ENCODE measurements at places on chromosomes 7 and 10.

DNA sequence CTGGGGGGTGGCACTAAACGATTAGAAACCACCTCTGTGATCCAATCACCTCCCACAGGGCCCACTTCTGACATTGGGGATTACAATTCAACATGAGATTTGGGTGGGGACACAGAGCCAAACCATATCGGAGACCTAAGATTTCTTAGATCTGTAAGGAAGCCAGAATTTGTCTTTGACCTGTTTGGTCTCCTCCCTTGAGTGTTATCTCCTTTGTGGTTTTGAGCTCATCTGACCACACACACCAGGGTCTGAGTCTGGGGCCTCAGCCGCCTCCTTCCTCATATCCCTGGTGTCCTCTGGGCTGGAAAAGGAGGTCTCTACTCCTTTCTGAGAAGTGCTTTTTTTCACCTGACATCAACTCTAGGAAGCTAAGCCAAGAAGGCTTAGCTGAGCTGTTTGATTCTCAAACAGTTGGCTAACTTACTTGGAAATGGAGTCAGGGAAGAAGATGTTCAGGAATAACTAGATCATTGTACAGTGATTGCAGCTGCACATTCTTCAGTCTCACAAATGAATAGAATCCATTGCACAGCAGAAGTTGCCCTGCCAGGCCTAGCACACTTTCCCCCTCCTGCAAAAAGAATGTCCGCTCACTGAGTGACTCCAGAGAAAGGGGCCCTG lies 167.4 kb downstream of the ARHGAP21 start:
- no peak for DNase-seq

GRCh38 chr7:7486362-7486761 lies 49.3 kb downstream of the COL28A1 start:
- no peak for DNase-seq

DNA sequence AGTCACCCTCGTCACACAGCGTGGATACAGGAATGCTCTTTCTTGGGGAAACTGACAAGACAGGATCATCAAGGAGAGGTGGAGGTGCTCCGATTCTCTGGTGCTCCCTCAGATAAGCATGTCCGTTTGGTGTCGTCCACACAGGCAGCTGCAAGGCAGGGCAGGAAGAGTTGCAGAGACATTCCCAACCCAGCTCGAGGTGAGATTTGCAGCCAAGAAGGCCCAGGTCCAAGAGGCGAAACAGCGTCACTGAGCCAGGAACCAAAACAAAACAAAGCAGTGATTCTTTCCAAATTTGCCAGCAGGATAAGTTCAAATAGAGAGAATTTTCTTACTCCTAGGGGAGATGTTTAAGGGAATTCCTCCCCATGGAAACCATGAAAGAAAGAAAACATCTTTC lies 386.5 kb upstream of the PFKP start:
- DNase-seq = no peak

- no peak for DNase-seq
Measured at GRCh38 chr7:93944673-93945072, 23.1 kb downstream of the GNG11 start.

GRCh38 chr10:77230194-77230593 lies 407.4 kb downstream of the KCNMA1 start:
- no peak for DNase-seq

DNA sequence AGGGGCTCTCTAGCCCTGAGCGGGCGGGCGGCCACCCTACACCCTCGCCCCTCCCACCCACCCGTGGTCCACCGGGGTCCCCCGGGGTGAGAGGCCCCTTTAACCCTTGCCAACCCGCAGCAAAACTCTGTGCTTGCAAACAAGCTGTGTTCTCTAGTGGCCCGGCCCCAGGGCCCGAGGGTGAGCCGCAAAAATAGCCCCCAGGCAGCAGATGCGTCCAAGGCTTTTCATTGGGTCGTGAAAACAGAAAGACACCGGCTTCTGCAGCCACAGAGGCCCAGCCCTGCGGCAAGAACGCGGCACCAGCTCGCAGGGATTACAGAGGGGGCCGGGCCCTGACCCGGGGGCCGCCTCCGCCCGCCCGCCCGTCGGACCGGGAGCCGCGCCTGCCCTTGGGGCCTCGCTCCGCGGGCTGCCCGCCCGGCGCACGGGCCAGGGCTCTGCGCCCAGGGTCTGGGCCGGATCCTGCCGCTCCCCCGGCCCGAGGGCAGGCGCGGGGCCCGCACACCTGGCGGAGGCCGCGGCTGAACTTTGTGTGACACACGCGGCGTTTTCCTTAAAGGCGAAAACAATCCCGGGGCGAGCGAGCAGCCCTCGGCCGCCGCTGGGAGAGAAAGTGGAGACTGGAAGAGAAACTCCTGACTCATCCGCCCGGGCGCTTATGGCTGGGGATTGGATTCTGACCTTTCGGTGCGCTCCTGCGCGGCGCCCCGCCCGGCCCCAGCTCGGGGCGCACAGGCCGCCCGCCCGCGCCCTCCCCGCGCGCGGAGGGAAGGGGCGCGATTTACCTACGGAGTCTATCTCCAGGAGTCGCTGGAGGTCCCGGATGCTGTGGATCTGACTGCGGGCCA lies 2.8 kb downstream of the PDGFA start:
- no peak for DNase-seq

DNA sequence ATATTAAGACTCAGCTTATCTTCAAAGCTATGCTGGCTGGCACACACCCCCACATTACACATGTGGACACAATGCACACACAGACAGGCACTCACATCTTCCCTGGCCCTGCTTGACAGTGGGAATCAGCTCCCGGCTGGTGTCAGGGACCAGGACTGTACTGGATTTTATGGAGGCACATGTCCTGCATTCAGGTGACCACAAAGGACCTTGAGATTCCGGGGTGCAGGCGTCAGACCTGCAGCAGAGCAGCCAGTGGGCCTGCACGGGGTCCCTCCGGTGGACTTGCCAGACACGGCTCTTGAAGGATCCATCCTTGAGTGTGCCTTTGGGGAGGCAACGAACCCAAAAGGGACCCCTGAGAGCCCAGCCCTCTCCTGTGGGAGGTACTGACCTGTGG lies 1.9 kb downstream of the CNPY1 start:
- DNase-seq = no peak

DNA sequence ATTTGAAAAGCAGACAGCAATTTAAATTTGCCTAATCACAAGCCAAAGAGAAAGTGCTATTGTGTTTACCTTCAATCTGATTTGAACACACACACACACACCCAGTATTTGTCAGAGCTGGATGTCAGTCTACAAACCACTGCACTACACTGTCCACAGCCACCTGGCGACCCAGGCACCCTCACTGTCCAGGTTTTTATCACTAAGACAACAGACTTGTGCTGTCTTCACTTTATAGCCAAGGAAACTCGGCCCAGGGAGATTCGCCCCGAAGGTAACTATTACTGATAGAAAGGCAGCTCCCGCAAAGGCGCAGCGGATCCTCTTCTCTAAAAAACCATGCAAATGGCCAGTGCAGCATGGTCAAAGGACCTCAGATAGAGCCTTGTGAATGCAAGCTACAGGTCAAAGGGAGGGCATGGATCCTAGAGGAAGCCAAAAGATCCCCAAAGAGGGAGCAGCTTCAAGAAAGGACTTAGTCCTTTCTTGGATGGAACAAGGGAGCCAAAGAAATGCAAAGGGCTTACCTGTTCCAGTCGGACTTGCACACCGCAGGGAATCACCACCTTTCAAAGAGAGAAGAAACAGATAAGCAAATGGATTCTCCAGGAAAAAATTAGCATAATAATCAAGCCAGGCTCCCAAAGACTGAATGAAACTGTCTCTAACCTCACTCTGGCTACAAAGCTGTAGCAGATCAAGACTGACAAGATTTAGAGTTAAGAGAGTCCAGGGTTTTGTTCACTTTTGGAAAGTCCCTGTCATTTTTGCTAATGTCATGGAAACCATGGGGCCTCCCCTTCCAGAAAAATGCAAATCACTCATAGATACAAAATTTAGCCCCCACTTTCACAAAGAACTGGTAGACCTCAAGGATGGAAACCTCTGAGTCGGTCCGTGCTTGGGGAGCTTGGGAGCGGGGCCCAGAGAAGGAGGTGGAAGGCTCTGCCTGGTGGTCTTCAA lies 101.1 kb downstream of the TNS3 start:
- DNase-seq = no peak

DNA sequence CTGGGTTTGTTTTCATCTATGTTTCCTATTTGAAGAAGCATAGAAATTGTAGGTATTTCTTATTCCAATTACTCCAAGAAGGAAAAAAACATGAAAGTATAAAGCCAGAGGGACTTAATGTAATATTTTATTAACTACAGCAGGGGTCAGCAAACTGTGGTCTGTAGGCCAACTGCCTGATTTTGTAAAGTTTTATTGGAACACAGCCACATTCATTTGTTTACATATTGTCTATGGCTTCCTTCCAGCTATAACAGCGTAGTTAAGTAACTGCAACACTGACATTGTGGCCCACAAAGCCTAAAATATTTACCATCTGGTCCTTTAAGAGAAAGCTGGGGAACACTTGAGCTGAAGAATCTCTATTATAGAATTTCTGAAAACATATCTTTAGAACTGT lies 306.2 kb downstream of the BICC1 start:
- DNase-seq = no peak

DNA sequence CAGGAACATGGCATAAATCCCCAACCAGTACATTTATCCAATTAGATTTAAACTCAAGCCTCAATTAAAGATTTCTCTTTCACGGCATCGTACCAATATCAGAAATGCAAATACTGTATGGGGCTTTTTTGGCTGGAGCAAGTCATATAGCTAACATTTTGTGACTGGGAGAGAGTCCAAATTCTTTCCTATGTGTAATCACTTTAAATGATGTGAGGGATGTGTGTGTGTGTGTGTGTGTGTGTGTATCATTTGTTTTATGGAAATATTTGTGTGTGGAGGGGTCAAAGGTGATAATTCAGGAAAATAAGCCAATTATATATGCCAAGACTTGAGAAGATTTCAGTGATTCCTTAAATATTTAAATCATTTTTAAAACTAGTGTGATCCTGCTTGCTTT lies 196.6 kb downstream of the TRIL start:
- no peak for DNase-seq

DNA sequence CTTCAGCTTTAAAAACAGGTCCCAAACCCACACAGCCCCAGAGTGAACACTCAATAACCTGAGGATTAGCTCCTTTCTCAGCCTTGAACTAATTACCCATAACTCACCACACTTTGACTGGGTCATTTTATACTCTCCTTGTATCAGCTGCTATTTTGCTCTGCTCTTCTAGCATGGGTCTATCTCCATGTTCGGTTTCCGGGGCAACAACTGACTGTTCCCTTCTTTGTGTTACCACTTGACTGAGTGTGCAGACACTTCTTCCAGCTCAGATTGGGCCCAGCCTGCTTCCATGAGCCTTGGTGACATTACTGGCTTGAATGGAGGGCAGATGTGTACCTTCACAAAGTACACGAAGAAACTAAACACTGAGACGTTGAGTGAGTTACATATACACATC lies 31.5 kb upstream of the PRPS1L1 start:
- DNase-seq = no peak

DNA sequence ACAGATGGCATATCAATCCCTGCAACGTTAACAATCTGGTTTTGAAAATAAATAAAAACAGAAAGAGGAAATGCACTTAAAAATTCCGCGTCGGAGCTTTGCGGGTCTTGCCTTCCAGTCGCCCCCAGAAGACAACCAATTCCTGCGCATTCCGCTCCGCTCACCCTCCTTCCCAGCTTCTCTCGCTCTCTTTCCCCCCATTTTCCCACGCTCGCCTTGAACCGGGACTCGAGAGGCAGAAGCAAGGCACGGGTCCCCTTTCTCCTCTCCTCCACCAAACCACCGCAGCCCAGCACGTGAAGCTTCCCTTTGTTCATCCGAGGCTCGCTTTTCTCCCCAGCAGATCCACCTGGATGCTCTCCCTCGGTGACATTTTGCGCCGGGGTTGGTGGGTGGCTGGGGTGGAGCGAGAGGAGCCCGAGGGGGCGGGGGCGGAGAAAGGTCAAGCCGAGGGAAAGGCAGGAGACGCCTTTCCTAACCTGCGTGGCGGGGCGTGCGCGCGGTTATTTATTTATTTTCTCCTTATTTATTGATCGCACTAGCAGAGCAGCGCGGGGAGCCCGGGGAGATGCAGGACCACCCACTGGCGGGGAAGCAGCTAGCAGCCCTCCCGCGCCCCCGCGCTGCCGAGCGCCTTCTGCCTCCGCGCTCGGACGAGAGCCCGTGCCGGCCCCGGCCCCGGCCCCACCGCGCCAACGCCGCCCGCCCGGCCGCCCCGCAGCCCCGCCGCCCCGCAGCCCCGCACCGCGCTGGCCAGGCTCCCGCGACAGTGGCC lies at the start of gene KCND2:
TSS of gene KCND2 (plus strand) at position 475 of the 775 bp plus-strand sequence.
- DNase-seq = no peak

- no peak for DNase-seq
Measured at GRCh38 chr7:13201628-13202027, 514.2 kb downstream of the ARL4A start.

GRCh38 chr10:131082991-131083481 lies 228.5 kb downstream of the TCERG1L start:
- DNase-seq = no peak

- no peak for DNase-seq
Measured at GRCh38 chr10:71857934-71858890, 7.2 kb upstream of the PSAP start.

DNA sequence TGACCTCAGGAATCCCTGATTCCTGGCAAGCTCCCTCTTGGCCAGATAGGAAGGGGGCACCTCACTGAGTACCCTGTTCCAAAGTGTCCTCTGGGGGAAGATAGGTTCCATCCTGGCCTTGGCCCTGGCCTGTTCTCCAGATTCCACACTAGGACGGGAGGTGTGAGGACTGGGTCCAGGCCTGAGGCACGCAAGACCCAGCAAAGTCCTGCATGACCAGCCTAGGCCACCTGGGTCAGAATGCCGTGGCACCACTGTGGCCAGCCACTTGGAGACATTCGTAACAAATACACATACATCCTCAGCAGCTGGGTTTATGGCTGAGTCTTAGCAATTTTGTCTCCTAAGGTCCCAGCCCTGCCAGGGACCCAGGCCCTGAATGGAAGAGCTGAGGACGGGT lies 23.3 kb upstream of the TLX1 start:
- no peak for DNase-seq

DNA sequence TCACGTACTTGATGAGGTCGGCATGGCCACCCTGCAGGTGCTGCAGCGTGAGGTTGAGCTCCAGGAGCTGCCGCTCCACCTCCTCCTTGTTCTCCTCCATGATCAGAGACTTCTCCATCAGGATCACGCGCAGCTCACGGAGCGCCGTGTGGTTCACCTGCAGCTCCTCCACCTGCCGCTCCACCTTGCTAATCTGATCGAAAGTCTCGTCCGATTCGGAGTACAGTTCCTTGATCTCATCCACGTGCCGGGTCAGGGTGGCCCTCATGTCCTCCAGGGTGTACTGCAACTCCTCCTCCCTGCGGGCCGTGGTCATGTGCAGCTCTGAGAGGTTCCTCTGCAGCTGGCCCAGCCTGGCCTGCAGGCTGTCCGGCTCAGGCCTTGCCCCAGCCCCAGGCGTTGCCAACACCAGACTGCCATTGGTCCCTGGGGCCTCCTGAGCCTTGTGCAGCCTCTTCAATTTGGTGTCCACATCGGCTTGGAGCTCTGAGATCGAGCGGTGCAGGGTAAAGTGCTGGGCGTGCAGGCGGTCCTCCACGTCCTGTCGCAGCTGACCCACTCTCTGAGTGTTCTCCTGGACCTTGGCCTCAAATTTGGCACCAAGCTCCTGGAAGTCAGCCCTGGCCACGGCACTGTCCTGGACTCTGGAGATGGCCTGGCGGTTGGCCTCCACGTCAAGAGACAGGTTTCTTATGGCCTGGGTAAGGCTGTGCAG lies 13.9 kb downstream of the MMRN2 start:
- DNase-seq = no peak

All from natural killer cell treated with Interleukin-12 subunit alpha and Interleukin-12 subunit beta and Interleukin-15 and Interleukin-18, amount 100 ng/mL, for 72 hours (primary cell).